ENCODE measurements at places on chromosomes 7 and 10.

DNA sequence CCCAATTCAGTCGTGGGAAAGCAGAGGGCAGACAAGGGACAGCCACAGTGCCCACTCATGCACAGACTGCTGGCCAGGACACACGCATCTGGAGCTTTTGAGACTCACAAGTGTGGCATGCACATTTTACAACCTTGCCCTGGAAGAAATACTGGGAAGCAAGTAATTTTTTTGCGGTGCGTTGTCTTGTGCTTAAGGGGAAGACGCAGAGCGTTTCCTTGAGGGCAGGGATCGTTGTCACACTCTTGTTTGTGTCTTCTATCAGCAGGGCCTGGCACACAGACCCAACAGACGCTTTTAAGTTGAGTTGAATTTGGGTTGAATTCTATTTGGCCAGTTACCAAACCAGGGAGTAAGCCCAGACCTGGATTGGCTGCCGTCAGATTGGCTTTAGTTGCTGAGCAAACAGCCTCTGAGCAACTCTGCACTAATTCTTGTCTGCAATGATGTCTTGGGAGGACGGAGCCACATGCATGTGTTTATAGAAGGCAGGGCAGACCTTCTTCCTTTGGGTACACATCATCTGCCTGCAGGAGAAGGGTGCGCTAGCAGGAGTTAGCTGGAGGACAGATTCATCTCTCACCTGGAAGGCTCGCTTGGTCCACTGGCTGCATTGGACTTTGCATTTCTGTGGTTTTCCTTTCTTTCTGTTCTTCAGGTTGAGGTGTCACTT lies 38.4 kb downstream of the IL2RA start:
- DNase-seq: no peak

GRCh38 chr7:120996333-120996987 lies 7.9 kb downstream of the CPED1 start:
- no peak for DNase-seq

DNA sequence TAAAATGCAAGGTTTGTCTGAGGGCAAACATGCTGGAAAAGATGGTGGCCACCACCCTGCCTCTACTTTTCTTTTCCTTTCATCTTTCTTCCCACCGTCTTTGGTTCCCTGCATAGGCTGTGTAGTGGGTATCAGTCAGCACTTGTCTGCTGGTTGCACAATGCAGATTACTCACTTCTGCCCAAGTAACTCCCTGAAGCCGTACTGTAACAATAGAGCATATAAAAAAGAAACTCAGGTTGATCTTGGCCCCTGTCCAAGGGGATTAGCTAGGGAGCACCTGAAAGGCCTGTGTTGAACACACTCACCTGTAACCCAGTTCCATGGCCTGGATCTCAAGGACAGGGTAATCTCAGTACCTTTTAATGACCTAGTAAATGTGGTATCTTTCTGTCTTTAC lies 533.0 kb upstream of the GALNT17 start:
- no peak for DNase-seq

DNA sequence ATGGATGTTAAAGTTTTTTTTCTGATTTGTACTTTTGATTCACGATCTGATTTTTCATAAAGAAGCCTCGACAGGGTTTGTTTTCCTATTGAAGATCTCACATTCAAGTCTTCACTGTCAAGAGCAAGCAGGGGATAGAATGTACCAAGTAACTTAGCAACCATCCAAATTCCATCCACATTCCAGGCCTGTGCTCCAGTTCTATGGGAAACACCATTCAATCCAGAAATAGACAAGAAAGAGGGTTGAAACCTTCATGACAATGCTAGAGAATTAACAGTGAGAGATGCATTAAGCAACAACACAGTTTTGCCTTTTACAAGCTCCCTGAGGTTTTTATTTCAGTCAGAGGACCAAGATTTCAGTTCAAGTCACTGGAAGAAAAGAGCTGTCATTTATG lies 300.2 kb downstream of the NEBL start:
- DNase-seq: no peak

DNA sequence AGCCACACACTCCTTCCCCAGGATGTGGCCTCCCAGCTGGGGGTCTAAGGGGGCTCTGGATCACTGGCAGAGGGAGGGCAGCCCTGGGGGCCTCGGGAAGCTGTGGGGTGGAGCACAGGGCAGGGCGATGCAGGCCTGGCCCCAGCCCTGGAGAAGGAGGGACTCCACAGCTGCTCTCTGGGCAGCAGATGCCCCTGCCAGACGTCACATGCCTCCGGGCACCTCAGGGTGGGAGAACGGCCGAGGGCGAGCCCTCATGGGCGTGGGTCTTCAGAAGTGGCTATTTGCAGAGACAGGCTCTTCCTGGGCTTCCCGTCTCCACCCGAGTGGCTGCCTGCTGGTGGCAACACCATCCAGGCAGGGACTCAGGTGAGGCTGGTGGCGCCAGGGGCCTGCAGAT lies 16.0 kb upstream of the ADGRA1 start:
- no peak for DNase-seq

- DNase-seq: no peak
Observed at GRCh38 chr7:27462575-27463270, 200.0 kb downstream of the HIBADH start.

GRCh38 chr7:23168111-23168885 lies 13.6 kb upstream of the NUP42 start:
- DNase-seq: no peak

GRCh38 chr7:55120074-55120473 lies 101.3 kb downstream of the EGFR start:
- no peak for DNase-seq

GRCh38 chr10:101007915-101008822 lies 8.6 kb downstream of the LZTS2 start:
- no peak for DNase-seq

DNA sequence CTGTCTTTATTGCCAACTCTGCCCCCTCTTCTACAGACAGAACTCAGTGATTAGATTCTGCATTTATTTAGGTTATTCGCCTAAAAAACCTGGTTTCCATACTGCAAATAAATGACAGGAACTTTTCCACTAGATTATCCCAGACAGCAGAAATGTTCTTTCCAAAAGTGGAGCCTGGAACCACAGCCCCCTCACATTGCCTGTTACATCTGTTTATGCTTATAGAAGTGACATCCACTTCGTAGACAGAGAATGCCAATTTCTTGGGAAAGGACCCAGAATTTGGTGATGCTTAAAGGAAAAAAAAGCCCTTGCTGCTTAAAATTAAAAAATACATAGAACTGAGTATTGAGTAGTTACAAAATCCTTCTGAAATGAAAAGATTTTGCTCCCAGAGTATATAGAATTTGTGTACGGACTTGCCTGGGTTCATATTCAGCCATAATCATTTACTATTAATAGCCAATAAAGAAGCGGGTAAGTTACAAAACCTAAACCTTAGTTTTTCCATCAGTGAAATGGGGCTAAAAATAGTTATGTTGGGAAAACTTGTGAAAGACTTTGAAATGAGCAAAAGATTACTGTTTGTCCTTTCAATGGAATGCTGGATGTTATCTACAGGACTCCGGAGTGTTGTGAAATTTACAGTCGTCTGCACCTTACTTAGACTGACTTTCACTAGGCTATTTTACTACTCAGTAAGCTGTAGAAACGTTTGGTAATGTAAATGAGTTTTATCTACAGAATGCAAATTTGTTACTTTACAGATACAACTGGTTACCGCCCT lies 1.1 kb upstream of the PPP1R9A start:
- no peak for DNase-seq

DNA sequence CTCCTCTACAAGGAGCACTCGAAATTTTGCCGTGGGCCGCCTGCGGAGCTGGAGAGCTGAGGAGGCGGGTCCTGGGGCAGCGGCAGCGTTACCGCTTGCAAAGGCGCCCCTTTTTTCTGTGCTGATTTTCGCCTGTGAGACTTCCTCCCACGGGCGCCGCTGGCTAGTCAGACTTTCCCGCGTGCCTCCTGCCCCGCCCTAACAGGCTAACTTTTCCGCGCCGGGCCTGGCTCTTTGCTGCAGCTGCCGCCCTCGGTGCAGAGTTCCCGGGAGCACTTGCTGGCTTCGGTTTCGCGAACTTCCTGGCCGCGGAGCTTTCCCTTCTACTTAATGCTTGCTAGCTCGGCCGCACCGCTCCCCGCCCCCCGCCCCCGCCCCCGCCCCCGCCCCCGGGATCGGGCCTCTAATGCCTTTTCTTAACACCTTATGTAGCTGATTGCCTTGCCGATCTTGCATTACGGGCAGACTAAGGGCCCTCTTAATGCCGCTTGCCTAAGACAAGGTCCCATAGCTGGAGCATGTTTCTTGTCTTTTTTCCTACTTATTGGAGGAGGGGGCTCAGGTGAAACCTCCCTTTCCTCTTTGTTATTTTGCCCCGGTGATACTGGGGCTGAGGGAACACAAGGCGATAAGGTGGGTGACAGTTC lies 37.9 kb upstream of the RASGEF1A start:
- DNase-seq: no peak

- DNase-seq: no peak
Observed at GRCh38 chr10:88526501-88527105, 56.5 kb downstream of the RNLS start.

DNA sequence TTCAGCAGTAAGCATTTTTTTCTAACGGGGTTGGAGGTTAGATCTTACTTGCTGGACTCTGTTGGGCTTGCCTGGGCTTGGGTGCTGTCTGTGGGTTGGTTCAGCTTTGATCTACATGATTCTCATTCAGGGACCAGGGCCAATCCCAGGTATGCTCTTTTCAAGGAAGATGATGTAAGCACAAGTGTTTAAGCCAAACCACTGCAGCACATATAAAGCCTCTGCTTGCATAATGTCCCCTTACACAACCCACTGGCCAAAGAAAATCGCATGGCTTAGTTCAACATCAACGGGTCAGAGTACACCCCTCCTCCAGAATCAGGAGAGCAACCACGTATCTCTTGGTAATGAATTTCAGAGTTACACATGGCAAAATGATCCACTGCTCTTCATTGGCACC lies 83.9 kb downstream of the DNAJB9 start:
- no peak for DNase-seq

- no peak for DNase-seq
Observed at GRCh38 chr7:30585675-30586074, 9.0 kb upstream of the GARS1 start.

DNA sequence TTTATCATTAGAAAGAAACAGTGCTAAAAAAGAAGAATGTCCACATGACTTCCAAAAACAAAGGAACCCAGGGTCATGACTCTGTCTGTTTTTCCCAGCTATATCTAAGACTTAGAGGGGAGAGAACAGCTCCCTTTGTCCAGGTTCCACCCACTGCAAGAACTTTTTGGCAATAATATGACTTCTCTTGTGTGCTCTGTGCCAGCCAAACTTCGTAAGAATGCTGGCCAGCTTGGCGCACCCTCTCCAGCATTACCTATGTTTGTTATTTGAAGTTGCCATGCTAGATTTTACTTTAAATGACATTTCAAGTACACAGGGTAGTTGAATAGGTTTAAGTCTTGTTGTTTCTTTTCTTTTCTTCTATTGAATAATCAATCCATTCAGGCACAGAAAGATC lies 371.4 kb downstream of the KCNMA1 start:
- DNase-seq: no peak

- peak; percentile 75 for DNase-seq
Observed at GRCh38 chr10:101012525-101013364, 13.1 kb downstream of the LZTS2 start.

DNA sequence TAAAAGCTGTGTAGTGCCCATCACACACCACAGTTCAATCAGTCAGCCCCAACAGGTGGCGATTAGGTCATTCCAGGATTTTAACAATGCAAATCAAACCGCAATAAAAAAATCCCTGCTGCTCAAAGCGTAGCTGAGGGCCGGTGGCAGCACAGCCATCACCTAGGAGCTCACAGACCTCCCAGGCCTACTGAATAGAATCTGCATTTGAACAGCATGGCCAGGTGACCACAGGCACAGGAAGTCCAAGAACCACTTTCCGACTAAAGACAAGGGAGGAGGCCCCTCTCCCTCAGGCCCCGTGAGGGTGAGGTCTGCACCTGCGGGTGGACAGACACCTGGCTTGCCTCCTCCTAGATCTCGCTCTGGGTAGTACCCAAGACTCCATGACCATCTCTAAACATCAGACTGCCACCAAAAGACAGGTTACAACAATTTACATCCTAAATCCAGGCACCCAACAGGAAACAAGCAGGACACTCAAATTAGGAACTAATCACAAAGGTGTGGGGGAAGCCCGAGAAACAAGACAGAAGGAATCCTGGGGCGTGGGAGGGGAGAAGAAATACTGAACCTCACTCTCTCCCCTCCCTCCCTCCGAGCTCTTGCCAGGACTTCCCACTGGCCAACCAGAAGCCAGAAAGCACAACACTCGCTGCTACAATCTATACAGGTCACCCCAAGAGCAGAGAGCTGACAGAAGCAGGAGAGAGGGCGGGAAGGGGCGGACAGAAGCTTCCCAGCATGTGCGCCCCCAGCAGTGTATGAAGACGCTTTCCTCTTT lies 19.2 kb downstream of the GNA12 start:
- no peak for DNase-seq

- DNase-seq: no peak
Observed at GRCh38 chr10:45429790-45430189, 55.8 kb downstream of the ALOX5 start.

- DNase-seq: no peak
Observed at GRCh38 chr7:3914051-3914775, 613.2 kb downstream of the SDK1 start.

DNA sequence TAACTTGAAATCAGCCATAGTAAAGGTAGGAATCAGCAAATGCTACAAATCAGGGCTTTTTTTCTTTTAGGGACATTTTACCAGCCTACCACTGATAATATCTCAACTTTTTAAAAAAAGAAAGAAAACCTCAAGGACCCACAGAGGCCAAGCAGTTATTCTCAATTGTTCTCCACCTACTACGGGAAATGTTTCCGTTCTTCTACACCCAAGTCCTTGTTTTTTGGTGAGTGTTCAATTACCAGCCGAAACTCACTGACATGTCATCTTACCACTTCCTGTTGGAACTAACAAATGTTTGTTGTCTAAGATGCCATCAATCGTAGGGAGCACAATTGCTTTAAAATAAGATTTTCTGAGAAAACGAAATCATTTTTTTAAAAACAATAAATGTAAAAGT lies 50.2 kb upstream of the CDK1 start:
- DNase-seq: no peak

GRCh38 chr10:93026072-93026471 lies 34.5 kb upstream of the CYP26C1 start:
- no peak for DNase-seq

GRCh38 chr7:2894118-2894940 lies 50.2 kb upstream of the GNA12 start:
- DNase-seq: no peak
